ENCODE measurements at places on chromosomes 7 and 10.

- no peak for DNase-seq
Observed at GRCh38 chr10:72588266-72588665, 37.6 kb downstream of the MICU1 start.

DNA sequence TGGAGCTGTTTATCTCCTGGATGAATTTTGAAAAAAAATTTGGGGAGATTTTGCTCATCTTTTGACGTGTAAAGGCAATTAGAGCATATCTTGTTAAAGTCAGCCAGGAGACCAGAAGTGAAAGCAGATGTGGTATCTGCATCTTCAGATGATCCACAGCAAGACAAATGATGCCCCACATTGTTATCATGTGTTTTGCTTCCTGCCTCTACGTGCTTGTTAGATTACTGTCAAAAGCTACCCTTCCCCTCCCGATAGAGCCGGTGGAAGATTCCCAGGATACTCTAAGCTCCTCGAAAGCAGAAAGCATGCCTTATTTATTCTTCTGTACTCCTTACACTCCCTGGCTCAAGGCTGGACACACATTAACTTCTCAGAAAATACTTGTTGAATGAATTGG lies 12.9 kb downstream of the COL17A1 start:
- no peak for DNase-seq

- DNase-seq = no peak
Observed at GRCh38 chr7:136958016-136958415, 89.6 kb downstream of the CHRM2 start.

DNA sequence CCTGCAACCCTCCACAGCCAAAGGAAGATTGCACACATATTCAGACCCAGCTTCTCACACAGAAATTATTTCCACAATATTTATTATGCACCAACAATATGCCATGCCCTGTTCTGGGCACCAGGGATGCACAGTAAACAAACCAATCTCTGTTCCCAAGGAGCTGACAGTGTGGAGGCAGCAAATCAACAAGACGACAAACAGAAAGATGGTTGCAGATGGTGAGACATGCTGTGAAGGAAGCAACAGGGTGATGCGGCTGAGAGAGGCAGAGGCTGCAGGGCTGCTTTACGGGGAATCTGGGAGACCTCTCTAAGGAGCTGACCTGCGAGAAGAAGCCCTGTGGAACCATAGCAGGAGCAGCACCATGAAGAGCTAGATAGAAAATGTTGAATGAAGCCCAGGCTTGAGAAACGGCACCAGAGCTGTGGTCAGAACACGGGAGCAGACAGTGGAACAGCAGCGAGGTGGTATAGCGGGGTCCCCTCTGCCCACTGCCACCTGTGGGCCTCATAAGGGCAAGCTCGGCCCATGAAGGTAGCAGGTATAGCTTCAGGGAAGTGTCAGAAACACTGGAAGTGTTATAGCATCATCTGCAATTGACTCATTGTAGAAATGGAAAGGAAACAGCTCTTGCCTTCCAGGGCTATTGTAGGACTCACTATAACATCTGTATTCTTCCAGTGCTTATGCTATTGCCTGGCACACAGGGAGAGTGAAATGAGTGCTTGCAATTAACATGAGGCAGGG lies 17.4 kb downstream of the RBP3 start:
- DNase-seq = no peak

GRCh38 chr7:121397361-121397760 lies 1.3 kb upstream of the FAM3C start:
- DNase-seq = no peak

GRCh38 chr10:32155075-32155516 lies 98.9 kb upstream of the KIF5B start:
- no peak for DNase-seq

GRCh38 chr10:26699631-26700030 lies 2.1 kb downstream of the PDSS1 start:
- no peak for DNase-seq

DNA sequence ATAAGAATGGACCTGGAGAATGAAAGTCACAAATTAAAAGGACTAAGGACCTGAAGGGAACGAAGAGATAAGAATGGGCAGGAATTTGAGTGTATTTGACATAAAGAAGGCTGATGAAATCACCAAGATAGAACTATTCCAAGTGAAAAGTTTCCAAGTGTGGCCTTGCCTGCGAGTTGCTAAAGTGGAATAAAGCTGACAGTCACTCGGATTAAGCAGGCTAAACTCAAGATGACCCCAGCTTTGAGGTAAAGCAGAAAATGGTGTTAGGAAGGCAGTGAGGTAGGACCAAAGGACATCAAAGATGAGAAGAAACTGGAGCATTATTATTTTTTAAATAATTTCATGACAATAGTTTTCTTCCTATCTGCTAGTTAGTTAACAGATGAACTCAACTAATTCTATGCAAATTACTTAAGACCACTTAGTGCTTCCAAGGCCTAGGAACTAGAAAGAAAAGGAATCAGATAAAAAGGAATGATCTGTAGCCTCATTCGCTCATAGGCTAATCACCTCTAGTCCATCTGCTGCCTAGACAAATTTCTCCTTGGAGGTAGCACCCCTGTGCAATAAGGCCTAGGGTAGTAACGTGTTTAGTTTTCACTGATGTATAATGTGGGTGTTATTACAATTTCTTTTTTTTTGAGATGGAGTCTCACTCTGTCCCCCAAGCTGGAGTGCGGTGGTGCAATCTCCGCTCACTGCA lies 34.5 kb downstream of the EZH2 start:
- DNase-seq = no peak

GRCh38 chr10:123913688-123914268 lies 22.2 kb upstream of the CPXM2 start:
- DNase-seq = no peak

DNA sequence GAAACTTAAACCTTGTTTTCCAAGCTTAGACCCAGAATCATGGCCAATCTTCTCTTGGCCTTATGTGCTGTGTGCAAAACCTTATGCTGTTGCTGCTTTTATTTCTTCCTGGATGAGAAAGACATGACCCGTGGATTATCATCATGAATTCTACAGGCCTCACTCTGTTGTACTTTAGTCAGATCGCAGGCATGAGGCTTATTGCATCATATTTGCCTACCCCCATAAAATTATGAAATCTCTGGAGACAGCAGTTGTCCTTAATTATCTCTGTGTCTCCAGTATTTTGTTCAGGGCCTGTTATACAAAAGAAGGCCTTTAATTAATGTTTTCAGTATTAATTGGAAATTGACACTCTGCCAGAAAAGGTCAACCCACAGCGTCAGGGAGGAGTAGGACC lies 71.6 kb downstream of the PLCE1 start:
- DNase-seq = no peak

DNA sequence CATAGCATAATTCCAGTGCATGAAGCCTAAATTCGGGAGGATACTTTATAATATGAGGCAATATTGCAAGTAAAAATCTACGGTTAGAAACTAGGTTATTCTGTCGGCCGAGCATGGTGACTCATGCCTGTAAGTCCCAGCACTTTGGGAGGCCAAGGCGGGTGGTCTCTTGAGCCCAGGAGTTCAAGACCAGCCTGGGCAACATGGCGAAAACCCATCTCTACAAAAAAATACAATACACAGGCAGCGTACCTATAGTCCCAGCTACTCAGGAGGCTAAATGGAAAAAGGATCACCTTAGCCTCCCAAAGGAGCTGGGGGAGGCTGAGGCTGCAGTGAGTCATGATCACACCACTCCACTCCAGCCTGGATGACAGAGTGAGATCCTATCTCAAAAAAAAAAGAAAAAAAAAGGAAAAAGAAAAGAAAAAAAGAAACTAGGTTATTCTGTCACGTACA lies 14.2 kb downstream of the SKAP2 start:
- DNase-seq = no peak

DNA sequence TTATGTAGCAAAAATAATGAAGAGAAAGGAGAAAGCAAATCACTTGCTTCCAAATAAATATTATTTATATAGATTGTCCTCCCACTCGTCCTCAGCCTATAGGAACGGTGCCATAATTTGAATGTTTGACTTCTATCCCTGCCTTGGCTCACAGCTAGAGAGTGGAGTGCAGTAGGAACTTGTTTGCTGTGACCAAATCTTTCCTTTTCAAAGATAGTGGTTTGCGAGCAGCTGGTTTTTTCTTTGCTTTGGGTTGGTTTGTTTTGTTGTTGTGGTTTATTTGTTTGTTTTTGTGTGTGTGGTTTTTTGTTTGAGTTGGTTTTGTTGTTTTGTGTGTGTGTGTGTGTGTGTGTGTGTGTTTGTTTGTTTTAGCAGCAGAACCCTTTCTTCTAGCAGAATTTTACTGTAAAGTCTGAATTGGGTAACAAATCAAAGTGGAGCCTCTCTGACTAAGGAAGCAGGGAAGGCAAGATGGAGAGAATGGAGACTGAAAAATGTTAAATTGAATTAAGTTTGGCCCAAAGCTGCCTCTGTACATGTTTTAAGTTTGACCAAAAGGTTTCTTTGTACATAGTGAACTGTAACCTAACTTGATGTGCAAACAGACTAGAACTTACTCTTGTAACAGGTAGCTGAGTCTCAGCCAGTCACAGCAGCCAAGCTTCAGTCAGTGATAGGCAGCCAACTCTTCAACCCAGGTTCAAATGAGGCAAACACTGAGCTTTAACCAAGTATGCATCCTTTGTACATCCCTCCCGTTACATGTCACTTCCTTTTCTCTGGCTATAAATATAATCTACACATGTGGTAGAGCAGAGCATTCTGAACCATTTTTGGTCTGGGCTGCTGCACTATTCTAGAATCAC lies 149.5 kb upstream of the LRGUK start:
- no peak for DNase-seq

- DNase-seq = no peak
Observed at GRCh38 chr7:103810112-103810744, 179.2 kb downstream of the RELN start.

- DNase-seq = no peak
Observed at GRCh38 chr7:141673346-141673745, 28.6 kb downstream of the DENND11 start.

- DNase-seq = no peak
Observed at GRCh38 chr7:1040790-1041189, 3.6 kb upstream of the GPR146 start.

- no peak for DNase-seq
Observed at GRCh38 chr10:22315455-22316285, 518 bp upstream of the COMMD3 start.

DNA sequence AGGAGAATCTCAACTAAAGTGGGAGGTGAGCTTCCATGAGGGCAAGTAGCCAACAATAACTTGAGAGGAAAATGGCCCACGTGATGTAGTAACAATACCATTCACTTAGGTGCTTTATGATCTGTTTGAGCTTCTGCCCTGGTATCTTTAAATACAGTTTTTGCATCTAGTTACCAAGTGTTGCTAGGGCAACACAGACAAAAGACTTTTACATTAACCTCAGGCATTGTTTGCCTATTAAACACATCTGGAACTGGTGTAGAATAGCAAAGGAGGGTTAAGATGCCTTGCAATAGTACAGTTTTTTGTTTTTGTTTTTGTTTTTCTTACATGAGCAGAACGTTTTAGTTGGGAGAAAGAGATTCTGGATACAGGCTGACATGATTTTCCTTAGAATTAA lies 97.7 kb upstream of the MTPN start:
- no peak for DNase-seq

GRCh38 chr10:96609510-96609909 lies 22.7 kb upstream of the TM9SF3 start:
- DNase-seq = no peak

Measured in GM12892 (cell line).